ELR (cell line): ENCODE measurements at places on chromosomes 7 and 10.

- DNase-seq = no peak
These were observed at the start of gene C10orf62 for GRCh38 chr10:97589479-97589878. C10orf62 (plus strand) TSS chr10:97589721; CDS start chr10:97589898, 177 bp downstream.

DNA sequence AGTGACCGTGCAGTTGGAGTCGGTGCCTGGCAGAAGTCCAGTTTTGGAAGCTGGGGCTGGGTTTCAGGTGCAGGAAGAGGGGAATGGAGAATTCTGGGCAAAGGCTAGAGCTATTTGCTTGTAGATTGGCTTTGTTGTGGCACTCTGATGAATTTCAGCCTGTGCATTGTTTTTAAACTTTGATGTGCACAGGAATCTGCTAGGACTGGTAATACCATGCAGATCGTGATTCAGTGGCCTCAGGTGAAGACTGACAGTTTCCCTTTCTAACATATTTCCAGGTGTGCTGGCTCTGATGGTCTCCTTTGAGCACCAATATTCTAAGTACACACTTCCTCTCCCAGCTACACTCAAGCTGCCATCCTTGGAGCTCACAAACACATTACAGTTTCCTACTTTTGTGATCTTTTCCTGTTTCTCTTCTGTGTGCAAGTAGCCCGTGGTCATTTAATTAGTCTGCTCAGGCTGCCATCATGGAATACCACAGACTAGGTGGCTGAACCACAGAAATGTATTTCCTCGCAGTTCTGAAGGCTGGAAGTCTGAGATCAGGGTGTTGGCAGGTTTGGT, 55.6 kb downstream of the NOC3L start:
- no peak for DNase-seq

GRCh38 chr10:21989453-21990154, 13.9 kb downstream of the DNAJC1 start:
- DNase-seq = peak; percentile 59

DNA sequence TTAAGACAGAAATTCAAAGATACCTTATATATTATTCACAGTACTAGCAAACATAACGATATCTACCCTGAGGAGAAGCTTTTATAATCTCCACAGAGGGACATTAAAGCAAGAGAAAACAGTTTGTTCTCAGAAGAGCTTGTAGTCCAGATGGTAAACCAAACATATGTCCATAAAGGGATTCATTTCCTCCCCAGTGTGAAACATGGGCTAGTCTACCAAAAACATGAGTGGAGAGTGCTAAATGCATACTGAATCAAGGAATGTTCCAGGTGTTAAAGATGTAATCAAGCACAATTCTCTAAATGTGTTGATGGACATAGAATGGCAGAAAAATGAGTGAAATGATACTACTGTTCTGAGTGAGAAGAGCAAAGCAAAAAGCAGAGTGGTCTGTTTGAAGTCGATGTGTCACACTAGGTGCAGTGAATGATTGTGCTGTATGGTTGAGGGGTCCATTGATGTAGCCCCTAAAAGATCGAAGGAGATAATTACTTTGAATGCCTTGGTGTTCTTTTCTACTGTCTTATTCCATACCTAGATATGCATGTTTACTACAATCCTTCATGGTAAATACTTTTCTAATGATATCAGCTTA, 25.3 kb downstream of the BCAP29 start:
- no peak for DNase-seq

DNA sequence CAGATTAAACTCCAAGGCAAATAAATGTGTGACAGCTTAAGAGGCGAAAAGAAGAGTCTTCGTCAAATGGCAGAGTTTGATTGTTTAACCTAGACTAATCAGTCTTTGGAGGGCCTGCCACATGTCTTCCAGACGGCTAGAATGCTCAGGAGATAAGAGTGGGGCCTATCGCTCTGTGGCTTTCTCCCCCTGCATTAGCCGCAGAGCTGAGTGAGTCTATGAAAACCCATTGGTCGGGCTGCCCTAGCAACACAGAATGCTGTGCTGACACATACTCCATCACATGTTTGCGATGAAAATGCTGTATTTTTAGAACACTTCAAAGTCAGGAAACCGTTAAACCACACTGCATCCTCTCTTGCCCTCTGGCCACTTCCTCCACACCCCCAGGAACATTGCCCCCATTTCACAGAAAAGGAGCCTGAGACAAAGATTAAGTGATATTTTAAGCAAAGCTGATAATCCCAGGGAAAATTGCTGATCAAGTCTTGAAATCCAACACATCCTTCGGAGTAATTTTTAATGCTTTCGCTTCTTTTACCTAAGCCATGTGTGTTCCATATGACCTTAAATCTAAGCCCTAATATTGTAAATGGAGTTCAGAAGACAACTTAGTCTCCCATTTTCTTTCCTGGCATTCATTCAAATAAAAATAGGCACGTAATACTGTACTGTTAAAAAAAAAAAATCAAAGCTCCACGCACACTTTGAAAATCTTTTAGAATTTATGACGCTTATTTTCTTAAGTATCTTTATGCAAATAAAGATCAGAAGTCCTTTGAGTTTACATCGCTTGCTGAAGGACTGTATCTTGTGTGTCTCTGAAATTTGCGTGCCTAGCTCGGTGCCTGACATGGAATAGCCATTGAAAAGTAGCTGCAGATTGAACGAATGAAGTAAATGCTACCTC, 161.2 kb downstream of the CELF2 start:
- peak; percentile 2 for DNase-seq

DNA sequence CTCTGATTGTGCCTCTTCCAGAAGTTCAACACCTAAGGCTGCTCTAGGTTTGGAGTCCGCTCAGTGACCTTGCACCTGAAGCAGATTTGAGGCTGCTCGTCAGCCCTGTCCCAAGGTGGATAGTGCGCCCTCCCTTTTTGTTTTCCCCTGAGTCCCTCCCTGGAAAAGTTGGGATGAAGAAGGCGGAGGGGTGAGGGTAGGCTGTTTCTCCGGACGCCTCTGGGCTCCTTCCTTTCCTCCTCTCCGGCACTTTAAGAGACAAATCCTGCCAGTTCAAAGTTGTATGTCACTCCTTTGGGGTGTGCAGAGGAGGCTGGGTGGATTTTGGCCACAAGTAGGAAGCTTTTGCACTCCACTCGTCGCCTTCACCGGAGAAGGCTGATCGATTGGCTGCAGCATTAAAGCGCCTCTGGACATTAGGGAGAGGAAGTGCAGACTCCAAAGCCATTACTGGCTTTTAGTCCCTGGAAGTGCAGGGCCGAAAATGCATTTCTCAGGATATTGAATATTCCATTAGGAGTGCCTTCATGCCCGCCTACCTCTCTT, 81.9 kb upstream of the PRKG1 start:
- DNase-seq = no peak

DNA sequence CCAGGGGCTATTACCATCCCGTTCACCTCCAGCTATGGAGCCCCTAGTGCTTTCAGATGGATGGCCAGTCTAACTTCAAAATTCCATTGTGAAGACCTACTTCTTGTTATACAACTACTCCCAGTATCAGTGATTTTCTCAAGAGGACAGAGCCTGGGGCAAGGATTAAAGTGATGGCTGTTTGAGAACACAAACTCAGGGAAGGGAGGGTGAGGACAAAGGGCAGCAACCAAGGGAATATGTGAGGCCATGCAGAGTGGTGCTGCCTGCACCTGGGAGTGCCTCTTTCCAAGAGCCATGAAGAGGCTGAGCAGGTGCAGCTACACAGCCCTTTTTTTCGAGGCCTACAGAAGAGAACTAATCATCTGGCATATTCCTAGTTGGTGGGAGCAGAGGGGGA, 303.5 kb upstream of the BMPER start:
- no peak for DNase-seq

DNA sequence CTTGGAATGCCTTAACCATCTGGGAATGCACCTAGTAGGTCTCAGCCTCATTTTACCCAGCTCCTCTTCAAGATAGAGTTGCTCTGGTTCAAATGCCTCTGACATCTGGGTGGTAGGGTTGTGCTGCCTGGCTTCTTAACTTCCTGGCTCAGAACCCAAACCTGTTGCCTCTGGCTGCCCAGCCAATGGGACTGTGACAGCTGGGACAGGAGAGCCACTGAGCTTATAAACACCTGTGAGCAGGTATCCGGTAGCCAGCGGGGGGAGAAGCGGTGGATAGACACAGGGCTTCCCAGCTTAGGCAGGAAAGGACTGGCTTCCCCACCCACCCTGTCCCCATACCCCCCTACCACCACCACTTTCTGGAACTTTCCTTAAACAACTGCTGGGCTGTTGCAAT, 115.8 kb upstream of the CARD11 start:
- DNase-seq = no peak

- no peak for DNase-seq
These were observed 29.7 kb upstream of the CALN1 start for GRCh38 chr7:72441791-72442190.

DNA sequence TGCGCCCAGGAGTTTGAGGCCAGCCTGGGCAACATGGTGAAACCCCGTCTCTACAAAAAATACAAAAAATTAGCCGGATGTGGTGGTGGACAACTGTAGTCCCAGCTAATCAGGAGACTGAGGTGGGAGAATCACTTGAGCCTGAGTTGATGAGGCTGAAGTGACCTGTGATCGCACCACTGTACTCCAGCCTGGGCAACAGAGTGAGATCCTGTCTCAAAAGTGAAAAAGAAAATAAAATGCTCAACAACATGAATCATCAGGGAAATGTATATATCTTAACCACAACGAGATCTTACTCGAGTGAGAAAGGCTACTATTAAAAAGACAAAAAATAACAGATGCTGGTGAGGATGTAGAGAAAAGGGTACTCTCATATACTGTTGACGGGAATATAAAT, 72.7 kb downstream of the JMJD1C start:
- no peak for DNase-seq

- peak; percentile 84 for DNase-seq
These were observed 8.2 kb downstream of the LFNG start for GRCh38 chr7:2527505-2528467.

- no peak for DNase-seq
These were observed 158.1 kb downstream of the CTNNA3 start for GRCh38 chr10:67537906-67538305.

DNA sequence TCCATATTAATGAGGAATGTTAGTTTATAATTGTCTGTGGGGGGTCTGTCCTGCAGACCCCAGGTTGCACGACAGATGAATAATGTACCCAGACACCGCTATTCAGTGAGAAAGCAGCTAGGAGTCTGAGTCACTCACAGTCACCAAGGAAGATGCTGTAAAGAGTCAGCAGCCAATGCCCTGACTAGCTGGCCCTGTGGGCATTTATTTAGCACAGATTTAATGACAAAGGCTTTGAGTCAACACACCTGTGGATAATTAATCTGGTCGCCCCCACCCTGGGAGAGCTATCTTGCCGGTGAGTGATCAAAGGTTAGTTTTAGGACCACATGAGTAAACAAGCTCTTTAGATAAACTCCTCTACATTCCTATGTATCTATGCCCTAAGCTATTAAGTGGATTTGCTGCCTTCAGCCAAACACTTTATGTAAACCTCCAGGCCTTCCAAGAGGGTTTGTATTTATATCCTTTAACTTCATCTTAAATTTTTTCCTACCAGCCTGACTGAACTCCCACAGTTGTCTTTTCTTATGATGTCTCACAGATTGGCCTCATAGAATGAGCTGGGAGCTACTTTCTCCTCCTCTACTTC, 180.0 kb upstream of the ADCY1 start:
- DNase-seq = peak; percentile 16

GRCh38 chr10:71812016-71812912, 38.8 kb downstream of the PSAP start:
- peak; percentile 65 for DNase-seq

DNA sequence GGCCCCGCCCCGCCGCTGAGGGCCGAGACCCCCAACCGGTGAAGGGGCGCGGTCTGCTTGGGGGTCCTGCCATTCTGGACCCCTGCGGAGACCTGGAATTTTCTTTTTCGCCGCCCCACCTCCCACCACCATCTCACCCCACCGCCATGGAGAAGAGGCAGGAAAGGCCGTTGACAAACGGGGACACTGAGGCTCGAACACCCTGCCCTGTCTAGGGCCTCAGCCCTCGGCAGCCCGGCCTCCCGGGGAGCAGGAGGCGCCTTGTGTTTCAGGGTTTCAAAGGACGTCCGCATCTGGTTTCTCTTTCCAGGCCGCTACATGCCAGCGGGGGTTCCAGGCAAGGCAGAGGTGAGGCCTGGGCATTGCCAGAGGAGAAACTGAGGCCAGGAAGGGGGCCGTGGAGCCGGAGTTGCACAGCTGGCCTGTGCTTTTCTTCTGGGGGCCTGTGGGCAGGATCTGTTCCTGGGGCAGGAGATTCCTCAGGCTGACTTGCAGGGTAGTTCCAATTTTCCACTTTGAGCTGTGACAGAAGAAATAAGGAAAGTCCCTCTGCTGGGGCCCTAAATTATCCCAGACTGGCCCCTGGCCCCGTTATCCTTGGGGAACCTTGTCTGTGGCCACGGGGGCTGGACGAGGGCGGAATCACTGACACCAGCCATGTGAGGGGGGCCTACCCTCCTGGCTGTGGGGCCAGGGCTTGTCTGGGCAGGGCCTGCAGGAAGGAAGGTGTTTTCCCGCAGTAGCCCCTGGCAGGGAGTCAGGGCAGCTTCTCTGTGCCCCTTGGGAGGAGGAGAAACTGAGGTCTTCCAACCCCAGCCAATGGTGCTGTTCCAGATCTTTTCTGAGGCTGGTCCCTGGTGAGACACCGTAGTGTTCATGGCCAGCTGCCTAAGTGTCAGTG, 900 bp upstream of the MICALL2 start:
- DNase-seq = peak; percentile 32

DNA sequence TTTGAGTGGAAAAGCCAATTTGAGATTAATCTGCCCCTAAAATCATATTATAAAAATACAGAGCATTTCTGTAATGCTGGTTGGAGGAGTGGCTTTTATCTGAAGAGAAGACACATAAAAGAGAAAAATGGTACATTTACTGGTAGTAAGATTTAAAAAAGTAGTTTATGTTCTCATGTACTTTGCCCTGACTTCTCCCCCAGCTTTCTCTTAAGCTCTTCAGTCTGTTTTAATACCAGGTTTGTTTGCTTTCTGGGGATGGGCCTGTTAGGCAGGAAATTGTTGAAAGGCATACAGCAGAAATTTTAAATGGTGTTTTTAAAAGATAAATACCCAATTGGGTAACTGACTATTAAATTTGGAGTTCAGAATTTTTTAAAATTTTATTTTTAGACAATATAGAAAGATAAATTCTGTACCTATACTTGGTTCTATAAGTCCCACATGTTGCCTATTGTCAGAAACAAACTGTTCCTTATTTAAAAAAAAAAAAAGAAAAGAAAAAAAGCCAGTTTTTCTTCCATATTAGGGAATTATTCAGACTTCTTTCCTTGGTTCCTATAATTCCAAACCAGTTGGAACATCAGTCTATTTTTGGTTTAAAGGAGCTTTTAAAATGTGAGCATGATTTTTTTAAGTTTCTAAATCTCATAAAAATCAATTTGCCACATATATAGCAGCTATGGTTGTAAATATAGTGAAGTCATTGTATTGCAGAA, 136.6 kb downstream of the ARID5B start:
- DNase-seq = no peak
